ENCODE measurements at places on chromosomes 11 and 22.

DNA sequence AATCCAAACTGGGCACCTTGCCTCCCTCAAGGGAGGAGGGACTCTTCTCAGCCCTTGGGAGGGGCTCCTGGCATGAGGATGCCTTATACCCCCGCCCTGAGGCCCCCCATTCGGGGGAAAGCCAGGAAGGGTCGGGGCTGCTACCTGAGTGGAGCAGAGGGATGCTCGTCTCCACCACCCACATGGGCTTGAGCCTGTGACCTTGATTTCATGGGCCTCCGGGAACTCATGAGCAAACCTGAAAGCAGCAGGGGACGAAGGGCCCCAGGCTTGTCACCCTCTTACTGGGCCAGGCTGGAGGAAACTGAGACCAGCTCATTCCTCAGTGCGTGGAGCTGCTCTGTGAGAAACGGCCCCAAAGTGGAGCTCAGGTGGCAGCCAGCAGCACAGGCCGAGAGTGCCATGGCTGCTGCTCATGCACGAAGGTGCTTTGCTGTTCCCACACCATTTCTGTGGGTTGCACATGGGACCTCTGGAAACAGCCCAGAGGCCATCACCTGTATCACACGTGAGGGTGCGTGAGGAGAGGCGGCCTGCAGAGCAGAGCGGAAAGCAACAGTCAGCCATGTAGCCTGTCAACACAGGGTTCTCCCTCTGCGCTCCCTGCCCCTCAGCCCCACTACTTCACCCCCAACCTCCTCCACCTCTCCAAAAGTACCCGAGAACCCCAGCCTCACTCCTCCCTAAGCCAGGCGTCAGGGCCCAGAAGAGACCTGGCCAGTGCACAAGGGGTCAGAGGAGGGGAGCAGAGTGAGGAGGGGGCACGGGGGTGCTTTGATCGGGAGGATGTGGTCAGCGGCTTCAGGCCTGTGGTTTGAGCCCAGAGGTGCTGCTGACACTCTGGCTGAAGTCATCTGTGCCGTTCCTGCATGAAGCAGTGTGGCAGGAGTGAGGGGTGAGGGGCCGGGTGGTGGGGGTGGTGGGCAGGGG lies 14.1 kb upstream of the IL2RB start:
- no peak for DNase-seq

- DNase-seq = no peak
Measured at GRCh38 chr11:83257761-83258168, 28.4 kb downstream of the CCDC90B start.

DNA sequence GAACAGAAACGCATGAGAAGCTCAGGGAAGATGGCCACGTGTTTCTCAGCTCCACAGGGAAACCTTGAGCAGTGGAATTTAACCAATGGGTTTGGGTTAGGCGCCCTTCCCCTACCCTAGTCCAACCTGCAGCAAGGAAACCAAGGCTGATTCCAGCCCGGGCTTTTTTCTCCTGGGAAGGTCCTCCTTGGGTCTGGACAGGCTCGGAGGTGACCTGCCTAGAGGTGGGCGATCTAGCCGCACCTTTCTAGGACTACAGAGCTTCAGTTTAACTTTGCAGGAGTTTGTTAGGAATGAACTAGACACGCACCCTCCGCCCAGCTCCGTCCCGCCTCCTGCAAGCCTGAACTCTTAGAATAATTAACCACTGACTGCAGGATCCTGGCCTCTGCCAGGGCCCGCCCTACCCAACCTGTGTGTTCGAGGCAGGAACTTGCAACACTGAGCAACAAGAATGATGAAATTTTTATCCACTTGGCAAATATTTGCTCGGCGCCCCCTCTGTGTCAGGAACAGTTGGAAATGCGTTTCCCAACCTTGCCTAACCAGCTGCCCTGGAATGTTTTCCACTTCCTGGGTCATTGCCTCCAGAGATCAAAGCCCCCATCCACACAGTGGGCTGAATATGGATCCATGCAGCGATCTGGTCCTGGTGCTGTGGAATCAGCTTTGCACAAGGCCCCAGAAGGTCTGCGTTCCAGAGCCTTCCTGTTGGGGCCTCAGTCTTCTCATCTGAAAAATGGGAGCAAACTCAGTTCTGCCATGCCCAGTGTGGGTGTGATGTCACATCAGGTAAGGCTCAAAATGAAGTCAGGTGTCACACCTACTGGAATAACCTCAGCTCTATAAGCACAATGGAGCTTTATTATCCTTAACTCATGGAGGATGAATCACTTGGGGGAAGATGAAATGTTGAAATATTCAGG lies 13.3 kb downstream of the MPST start:
- no peak for DNase-seq

- no peak for DNase-seq
Measured at GRCh38 chr11:115674176-115674936, 170.1 kb upstream of the CADM1 start.

GRCh38 chr11:68582416-68583040 lies 101.8 kb upstream of the GAL start:
- DNase-seq = no peak

- DNase-seq = no peak
Measured at GRCh38 chr11:122709039-122709760, 53.7 kb downstream of the UBASH3B start.

GRCh38 chr22:17597217-17597616 lies 31.3 kb downstream of the ATP6V1E1 start:
- DNase-seq = no peak

- DNase-seq = no peak
Measured at GRCh38 chr11:27058456-27058855, 17.8 kb downstream of the BBOX1 start.

DNA sequence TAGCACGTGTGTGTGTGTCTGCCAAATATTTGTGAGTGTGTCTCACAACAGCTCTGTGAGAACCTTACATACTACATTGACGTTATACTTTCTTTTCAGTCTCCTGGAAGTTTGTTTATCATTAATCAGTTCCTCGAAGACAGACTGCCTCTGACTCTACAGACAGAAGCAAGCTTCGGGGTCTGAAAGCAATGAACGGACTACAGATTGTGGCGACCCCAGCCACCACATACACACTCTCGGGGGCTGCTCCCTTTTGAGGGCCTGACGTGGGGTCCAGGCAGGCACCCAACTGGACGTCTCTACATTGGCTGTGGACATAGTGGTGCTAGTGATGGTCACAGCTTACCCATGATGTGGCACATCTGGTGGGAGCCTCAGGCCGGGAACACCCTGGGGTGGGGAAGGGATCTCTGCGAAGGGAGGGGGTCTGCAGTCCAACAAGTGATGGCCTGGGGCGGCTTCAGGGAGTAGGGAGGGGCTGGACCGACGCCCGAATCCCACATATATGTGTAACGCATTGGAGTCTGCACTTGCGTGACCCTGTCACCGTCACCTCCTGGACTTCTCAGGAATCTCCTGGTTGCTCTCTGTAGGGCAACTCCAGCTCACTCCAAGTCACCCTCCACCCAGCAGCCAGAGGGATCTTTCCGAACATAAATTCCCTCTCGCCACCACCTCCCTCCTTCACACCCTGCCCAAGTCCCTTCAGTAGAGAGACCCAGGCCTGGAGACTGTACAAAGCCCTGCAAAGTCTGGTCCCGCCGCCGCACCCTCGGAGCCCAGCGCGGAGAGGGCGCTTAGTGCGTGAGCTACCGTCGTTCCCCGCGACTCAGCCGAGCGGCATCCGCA lies 30.4 kb upstream of the TRIM29 start:
- no peak for DNase-seq

- DNase-seq = no peak
Measured at GRCh38 chr11:69374110-69374945, 80.4 kb downstream of the MYEOV start.

GRCh38 chr11:130710021-130710420 lies 206.3 kb downstream of the SNX19 start:
- no peak for DNase-seq
